ENCODE measurements at places on chromosomes 6 and 20.
A peak's percentile ranks its signal among the peaks of the same experiment; 100 is the strongest.

GRCh38 chr6:33279971-33280511, 3.1 kb downstream of the B3GALT4 start:
- H3K4me3 ChIP-seq: no peak overlapping the region
- peak; percentile 26 for DNase-seq
- H3K4me1 ChIP-seq: peaks cover 26% of the 10 kb centered on the region

GRCh38 chr6:32589596-32590449, at the start of gene HLA-DRB1:
Gene HLA-DRB1 (minus strand): TSS chr6:32589848. CDS start chr6:32589742, 106 bp downstream.
- H3K36me3 ChIP-seq: no peaks in the 10 kb centered on the region
- no peaks in the 10 kb centered on the region for H3K4me1 ChIP-seq
- no peaks in the 10 kb centered on the region for H3K27me3 ChIP-seq
- no peak for DNase-seq

- H3K4me3 ChIP-seq: no peak overlapping the region
- no peak overlapping the region for H3K27ac ChIP-seq
- H3K36me3 ChIP-seq: no peaks in the 10 kb centered on the region
- DNase-seq: no peak
- H3K27me3 ChIP-seq: no peaks in the 10 kb centered on the region
- H3K4me1 ChIP-seq: no peaks in the 10 kb centered on the region
These were observed 22.0 kb downstream of the ERGIC3 start for GRCh38 chr20:35563834-35564233.

DNA sequence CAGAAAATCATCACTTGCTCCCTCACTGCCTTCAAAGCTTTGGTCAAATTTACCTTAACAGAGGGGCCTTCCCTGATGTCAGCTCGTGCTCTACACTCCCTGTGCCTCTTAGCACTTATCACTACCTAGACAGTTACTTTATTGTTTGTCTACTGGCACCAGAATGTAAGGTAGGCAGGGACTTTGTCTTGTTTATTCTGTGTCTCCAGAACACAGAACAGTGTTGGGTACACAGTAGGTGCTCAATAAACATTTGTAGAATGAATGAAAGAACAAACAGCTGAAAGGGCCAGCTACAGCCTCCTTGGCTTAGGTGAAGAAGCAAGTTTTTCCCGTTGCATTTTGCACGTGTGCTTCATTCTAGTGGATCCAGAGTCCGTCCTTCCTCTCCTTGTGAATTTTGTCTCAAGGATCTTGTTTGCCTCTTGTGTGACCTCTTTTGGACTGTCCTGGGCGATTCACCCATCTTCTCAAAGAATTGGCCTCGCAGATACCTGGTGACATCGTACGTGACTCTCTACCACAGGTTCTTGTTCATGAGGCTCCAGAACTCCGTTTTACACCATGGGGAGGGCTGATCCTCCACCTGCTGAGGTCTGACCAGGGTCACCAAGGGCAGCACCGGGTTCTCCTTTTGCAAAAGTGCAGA, 84.2 kb upstream of the ARMC2 start:
- H3K27ac ChIP-seq: peak overlapping the region; percentile 72
- DNase-seq: no peak
- H3K27me3 ChIP-seq: no peaks in the 10 kb centered on the region

DNA sequence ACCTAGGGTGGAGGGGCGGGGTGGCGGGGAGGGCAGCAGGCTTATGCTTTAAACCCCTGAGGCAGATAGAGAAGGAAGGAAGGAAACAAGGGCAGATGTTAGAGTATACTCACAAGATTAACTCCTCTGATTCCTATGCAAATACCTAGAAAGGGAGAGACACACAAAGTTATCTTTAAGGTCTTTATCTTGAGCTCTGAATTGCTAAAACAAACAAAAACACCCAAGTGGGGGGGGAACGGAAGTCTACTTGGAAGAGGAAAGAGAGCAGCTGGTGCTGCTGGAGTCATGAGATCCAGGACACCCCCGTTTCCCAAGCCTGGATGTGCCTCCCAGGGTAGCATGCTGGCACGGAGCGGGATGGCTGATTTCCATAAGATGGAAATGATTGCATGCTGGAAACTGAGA, 43.4 kb downstream of the PLAGL1 start:
- H3K4me1 ChIP-seq: no peaks in the 10 kb centered on the region
- H3K27ac ChIP-seq: no peak overlapping the region
- no peaks in the 10 kb centered on the region for H3K36me3 ChIP-seq
- no peak for DNase-seq
- no peaks in the 10 kb centered on the region for H3K27me3 ChIP-seq

GRCh38 chr20:37369846-37370245, 23.9 kb downstream of the SRC start:
- no peak overlapping the region for H3K27ac ChIP-seq
- no peaks in the 10 kb centered on the region for H3K4me1 ChIP-seq
- DNase-seq: no peak
- no peaks in the 10 kb centered on the region for H3K27me3 ChIP-seq
- H3K4me3 ChIP-seq: no peak overlapping the region

DNA sequence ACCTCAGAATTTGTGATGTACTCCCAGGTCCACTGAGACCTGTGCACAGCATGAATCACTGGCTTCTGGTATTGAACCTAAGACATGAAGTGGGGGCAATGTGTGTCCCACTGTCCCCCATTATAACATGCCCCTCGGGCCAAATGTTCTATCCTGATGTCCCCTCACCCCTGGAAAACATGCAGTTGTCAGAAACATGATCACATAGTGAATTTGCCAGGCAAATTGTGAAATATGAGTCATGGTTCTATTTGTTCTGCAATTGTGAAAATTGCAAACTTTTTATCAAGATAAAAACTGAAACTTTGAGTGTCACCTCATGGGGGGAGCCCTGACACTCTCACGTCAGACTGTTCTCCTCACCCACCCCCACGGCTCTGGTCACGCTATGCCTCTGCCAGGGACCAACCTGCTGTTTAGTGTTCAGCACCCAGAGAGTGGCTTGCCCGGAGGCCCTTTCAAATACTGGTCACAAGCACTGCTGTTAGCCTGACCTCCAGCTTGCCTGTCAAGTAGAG, 305.3 kb downstream of the CLIC5 start:
- H3K27ac ChIP-seq: no peak overlapping the region
- no peak for DNase-seq
- no peaks in the 10 kb centered on the region for H3K27me3 ChIP-seq
- no peaks in the 10 kb centered on the region for H3K36me3 ChIP-seq
- no peak overlapping the region for H3K4me3 ChIP-seq
- H3K4me1 ChIP-seq: no peaks in the 10 kb centered on the region

DNA sequence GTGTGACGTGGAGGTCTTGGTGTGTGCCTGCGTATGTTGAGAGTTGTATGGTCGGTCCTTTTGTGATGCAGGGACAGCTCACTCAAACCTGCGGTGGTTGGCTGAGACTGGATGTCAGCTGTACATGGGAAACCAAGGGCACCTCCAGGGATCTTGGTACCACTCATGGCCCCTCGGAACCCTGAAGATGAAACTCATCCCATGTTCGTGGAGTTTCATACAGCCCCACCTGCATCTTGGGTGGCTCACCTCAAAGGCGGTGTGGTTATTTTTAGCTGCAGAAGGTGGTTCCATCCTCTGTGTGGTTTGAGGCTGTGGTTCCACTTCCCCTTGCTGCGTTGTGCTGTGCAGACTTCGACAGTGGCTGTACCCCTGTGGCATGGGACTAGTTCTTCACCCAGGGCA, 52.6 kb upstream of the SLC22A1 start:
- H3K27ac ChIP-seq: no peak overlapping the region
- H3K36me3 ChIP-seq: peaks cover 13% of the 10 kb centered on the region
- H3K27me3 ChIP-seq: no peaks in the 10 kb centered on the region
- DNase-seq: no peak

DNA sequence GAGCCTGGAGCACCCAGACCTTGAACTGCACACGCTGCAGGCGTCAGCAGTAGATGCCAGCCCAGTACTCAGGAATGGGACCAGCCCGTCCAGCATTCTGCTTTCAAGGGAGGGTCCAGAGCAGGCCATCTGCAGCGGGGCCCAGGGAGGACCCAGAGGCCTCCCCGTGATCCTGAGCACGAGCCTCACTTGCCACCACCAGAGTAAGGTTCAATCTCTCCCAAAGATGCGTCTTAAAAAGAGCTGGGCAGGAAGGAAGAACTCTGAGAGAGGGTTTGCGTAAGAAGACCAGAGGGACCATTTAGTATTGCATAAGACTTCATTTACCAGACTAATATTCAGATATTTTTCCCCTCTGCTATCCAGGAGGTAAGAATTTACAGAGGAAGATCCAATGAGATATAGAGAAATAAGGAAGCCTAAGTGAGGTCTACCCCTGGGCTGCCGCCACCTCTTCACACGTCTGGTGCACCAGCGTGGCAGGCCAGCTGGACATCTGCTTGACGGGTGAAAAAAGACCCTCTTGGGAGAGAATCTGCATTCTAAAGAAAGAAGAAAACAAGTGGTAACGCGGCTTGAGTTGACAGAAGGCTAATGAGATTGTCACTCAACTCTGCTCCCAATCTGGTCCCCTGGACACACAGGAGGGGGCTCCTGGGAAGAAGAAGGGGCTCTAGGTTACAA, 107.3 kb downstream of the PRND start:
- no peak for DNase-seq
- no peaks in the 10 kb centered on the region for H3K27me3 ChIP-seq
- H3K4me3 ChIP-seq: no peak overlapping the region
- no peaks in the 10 kb centered on the region for H3K4me1 ChIP-seq

- DNase-seq: no peak
- H3K4me3 ChIP-seq: no peak overlapping the region
- H3K36me3 ChIP-seq: no peaks in the 10 kb centered on the region
These were observed 116.3 kb downstream of the PCSK2 start for GRCh38 chr20:17343091-17343490.

GRCh38 chr6:4983322-4983721, 20.5 kb downstream of the RPP40 start:
- H3K4me3 ChIP-seq: no peak overlapping the region
- no peak overlapping the region for H3K27ac ChIP-seq
- no peaks in the 10 kb centered on the region for H3K4me1 ChIP-seq
- H3K27me3 ChIP-seq: no peaks in the 10 kb centered on the region

DNA sequence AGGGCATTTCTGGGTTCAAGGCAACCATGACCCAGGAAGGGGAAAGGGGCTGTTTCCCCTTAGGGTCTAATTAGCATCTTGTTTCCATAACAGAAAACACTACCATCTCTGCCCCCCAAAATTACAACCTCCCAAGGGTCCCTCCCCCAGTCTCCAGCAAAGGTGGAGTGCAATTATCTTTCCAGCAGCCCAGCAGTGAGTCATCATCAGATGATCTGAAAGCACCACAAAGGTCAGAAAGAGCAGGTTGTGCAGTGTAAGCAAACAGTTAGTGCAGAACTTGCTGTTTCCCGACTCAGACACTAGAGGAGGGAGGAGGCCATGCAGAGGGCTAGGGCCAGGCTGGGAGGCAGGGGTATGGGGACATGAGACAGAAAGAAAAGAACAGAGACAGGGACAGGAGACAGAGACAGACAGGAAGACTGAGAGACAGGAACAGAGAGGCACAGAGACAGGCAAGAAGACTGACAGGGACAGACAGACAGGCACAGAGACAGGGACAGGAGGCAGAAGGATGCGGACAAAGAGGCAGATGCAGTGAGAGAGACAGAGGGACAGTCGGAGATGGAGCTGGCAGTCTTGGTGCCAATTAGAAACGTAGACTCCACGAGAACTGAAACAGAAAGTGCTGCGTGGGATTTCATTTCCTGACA, 62.5 kb downstream of the PYGB start:
- H3K4me1 ChIP-seq: peaks cover 16% of the 10 kb centered on the region
- no peaks in the 10 kb centered on the region for H3K27me3 ChIP-seq
- H3K36me3 ChIP-seq: no peaks in the 10 kb centered on the region
- no peak overlapping the region for H3K4me3 ChIP-seq
- peak overlapping the region; percentile 30 for H3K27ac ChIP-seq
- DNase-seq: peak; percentile 66

DNA sequence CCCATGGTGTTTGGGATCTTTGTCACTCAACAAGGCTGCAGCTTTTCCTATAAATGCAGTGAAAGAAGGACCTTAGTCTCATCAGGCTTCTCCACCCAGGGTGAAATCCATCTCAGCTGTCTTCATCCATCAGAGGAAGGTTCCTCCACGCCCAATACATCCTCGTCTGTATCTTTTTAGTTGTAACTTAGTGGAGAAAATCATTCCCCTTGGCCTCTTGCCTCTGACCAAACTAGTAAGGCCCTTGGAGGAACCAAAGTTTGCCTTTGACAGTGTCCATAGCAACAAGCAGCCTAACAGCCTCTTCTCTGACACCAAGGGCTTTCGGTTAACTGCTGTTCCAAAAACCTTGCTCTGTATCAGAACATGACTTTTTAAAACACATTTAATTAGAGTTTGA, 230.3 kb upstream of the ECI2 start:
- H3K36me3 ChIP-seq: no peaks in the 10 kb centered on the region
- peaks cover 10% of the 10 kb centered on the region for H3K4me1 ChIP-seq
- no peak overlapping the region for H3K27ac ChIP-seq
- H3K4me3 ChIP-seq: no peak overlapping the region
- no peak for DNase-seq
- no peaks in the 10 kb centered on the region for H3K27me3 ChIP-seq

DNA sequence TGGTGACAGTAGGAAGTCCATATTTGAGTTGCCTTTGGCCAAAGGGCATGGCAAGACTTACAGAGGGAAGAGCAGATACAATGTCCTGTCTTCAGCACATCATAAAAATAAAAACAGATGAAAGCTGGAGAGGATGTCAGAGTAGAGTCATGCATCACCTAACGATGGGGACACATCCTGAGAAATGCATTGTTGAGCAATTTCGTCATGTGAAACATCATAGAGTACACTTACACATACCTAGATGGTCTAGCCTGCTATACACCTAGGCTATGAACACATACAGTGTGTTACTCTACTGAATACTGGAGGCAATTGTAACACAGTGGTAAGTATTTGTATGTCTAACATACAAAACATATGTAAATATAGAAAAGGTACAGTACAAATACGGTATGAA, 75.6 kb downstream of the VEGFA start:
- no peaks in the 10 kb centered on the region for H3K36me3 ChIP-seq
- no peak for DNase-seq
- H3K4me3 ChIP-seq: no peak overlapping the region
- H3K4me1 ChIP-seq: peaks cover 5% of the 10 kb centered on the region

DNA sequence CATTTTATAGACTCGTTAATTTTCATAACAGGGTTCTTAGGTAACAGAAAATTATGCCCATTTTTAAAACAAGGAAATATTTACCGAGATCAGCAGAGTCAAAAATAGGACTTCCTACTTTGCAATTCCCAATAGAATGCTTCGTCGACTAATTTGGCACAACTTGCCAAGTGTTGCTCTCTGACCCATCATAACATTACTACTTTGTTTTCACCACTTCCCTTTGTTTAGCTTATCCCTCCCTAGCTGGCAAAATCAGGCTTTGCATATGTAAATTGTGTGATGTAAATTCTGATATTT, 914 bp upstream of the RANBP9 start:
- DNase-seq: no peak
- peak overlapping the region; percentile 85 for H3K27ac ChIP-seq

Measured in body of pancreas (tissue), 4 donors.